Natural killer cell treated with Interleukin-12 subunit alpha and Interleukin-12 subunit beta and Interleukin-15 and Interleukin-18, amount 100 ng/mL, for 72 hours (primary cell): ENCODE measurements at places on chromosomes 3 and 15.

- no peak for DNase-seq
- peak overlapping the region; percentile 97 for H3K27ac ChIP-seq
- H3K4me3 ChIP-seq: peak overlapping the region; percentile 97
- H3K4me1 ChIP-seq: peaks cover 24% of the 10 kb centered on the region
- H3K27me3 ChIP-seq: no peaks in the 10 kb centered on the region
- H3K36me3 ChIP-seq: peaks cover 5% of the 10 kb centered on the region
Observed at GRCh38 chr3:52707585-52707984, 1.7 kb downstream of the SPCS1 start.

DNA sequence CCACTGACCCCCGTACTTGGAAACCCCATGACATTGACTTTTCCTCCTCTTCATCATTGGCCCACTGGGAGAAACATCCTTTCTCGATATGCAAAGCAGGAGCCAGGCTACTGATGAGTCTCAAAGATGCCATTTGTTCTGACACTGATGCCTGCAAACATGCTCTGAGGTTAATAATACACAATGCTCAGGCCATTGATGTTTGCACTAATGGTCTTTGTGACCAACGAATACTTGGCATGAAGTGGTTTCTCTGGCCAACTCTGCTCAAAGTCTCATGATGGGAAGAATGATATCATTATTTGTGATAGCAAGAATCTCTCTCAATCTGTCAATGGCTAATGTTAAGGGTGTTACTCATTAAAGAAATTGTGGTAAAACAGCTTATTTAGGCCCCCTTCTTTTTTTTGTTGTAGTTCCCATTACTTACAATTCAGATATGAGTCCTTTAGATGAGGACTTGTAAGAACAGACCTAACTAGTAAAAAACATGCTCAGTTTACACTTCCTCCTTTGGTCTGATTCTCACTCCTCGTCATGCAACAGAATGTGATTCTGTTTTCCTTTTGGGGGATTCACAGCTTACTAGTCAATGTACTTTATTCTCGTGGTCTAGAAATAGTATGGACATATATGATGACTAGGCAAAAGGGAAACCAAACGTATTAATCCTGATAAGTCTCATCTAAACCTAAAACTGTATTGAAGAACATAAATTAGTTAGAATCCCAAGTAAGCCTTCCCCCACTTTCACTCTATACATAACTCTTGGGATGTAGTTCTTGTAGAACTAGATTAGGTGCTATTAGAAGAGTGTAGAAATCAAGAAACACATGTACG is 488.8 kb upstream of the DPPA4 start:
- DNase-seq: no peak
- peaks cover 7% of the 10 kb centered on the region for H3K36me3 ChIP-seq
- no peak overlapping the region for H3K27ac ChIP-seq
- no peaks in the 10 kb centered on the region for H3K27me3 ChIP-seq

DNA sequence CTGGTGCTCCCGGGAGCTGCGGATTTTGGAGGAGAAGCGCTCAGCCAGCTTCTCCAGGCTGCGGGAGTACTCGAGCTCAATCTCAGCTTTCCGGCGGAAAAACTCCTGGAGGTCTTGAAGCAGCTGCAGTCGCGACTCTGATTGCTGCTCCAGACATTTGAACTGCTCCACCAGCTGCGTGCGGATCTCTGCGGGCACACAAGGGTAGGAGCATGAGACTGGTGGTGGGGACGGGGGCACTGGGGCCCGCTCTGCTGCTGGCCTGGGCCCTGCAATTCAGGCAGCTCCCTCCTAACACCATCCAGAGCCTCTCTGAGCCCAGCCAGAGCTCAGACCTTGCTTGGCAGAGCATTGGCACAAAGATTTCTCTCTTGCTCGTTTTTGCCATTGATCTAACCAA is 124.7 kb downstream of the SRGAP3 start:
- H3K36me3 ChIP-seq: no peaks in the 10 kb centered on the region
- no peak for DNase-seq
- no peak overlapping the region for H3K4me3 ChIP-seq
- no peak overlapping the region for H3K27ac ChIP-seq
- no peaks in the 10 kb centered on the region for H3K27me3 ChIP-seq

DNA sequence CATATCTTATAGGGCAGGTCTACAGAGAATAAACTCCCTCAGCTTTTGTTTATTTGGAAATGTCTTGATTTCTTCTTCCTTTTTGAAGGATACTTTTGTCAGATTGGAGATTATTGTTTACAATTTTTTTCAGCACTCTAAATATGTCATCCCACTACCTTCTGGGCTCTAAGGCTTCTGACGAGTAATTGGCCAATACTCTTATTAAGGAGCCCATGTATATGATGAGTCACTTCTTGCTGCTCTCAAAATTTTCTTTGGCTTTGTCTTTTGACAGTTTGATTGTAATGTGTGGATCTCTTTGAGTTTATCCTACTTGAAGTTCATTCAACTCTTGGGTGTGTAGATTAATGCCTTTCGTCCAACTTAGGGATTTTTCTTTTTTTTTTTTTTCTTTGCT is 28.9 kb upstream of the CD200R1L start:
- H3K27me3 ChIP-seq: no peaks in the 10 kb centered on the region
- H3K4me1 ChIP-seq: peaks cover 5% of the 10 kb centered on the region
- no peak overlapping the region for H3K27ac ChIP-seq
- DNase-seq: no peak
